ENCODE measurements at places on chromosomes 4 and X.

GRCh38 chrX:12142661-12143060 lies 4.4 kb downstream of the FRMPD4 start:
- no peak for DNase-seq

- no peak for DNase-seq
Observed at GRCh38 chr4:106676173-106676921, 307.8 kb upstream of the GIMD1 start.

DNA sequence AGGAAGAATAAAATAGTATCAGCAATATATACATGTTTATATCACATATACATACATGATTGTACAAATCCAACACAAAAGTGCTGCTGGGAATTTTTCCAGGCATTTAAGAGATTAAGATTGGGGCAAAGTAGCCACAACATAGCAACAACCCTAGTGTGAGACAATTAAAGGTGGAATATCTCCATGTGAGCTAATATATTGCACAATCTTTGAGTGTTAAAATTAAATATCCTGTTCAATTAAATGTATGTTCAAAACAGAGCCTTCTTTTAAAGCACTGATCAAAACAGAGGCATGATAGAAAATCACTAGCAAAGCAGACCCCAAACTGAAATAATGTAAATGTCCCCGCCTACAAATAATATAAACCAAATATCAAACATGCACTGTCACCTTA lies 97.6 kb downstream of the GABRB1 start:
- DNase-seq: no peak

DNA sequence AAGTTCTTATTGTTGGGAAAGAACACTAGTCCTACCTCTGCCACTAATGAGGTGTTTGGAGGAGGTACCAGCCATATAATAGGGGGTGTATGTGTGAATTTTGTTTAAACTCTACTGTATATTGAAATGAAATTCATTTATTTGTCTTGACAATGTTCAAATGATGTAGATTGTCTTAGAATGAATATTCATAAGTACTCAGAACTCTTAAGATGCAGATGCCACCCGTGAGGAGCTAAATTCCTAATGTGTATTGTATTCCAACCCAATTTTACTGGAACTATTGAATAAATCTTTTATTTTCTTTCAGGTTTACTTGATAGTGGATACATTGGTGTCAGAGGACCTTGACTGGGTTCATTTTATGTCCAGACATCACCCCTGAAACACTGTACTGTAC lies 63.9 kb upstream of the RAB33B start:
- DNase-seq: no peak

DNA sequence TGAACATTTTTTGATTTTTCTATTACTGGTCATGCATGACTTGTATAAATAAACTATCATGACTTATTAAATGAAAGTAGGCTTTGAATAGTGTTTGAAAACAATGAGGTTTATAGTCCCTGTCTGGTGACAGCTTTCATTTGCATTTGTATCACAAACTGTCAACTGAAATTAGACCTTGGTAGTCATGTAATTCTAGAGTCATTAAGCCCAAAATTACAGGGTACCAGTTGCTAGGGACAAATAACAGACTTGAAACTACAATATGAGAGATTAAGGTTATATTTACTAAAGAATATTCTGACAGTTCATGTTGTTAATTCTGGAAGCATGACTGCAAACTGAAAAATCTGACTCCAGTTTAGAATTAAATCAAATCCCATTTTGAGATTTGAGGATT lies 9.2 kb upstream of the VAMP7 start:
- DNase-seq: no peak

GRCh38 chr4:28744066-28744465 lies 1883.4 kb downstream of the STIM2 start:
- no peak for DNase-seq

Data from aorta (tissue), 5 donors.